Kasumi-1 (cell line): ENCODE measurements at places on chromosomes 4 and X.

DNA sequence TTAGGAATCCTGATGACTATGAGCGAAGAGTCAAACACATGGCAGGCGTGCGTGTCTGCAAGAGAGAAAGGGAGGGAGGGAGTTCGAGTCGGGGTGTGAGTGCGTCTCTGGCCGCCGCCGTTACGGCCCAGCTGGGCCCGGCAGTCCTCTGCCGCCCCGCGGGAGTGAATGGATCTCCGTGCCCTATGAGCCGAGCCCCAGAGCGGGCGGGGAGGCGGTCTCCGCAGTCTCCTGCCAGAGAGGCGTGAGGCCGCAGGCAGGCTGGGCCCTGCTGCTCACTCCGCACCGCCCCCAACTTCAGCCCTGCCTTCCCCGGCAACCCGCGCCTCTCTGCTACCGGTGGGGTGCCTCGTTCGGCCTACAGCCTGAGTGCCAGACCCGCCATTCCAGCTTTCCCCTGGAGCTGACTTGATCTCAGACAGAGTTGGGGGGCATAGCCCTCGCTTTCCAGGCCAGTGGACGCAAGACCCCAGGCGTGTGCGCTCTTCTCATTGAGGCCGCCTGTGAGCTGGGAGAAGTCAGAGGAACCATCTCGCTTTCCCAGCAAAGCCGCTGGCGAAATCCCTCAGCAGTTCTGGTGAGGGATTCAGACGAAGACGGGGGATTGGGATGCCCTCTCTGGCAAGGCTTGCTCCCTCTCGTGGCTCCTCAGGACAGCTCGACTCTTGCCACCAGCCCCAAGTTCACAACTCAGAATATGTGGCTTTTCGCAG is 1.4 kb downstream of the SLC16A2 start:
- peak; percentile 29 for DNase-seq

GRCh38 chr4:95546866-95547714 is 1.7 kb downstream of the UNC5C start:
- DNase-seq = no peak

GRCh38 chrX:15854080-15854655 is 445 bp downstream of the AP1S2 start:
- no peak for DNase-seq

GRCh38 chr4:27407616-27408015 is 547.0 kb downstream of the STIM2 start:
- no peak for DNase-seq

DNA sequence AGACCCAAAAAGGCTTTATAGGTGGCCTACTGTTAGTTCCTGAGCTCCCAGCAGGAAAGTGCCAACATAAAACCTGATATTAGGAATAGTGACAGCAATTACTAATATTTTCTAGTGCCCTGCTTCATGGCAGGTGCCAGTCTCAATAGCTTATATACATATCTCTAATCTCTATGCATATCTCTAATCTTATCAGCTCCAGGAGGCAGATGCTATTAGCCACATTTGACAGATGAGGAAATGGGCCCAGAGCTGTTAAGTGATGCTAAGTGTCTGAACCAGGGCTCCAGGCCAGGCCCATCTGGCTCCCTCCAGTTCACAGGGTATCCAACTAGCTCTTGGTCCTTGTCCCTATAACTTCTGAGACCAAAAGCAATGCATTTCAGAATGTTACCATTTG is 142.5 kb downstream of the CHIC2 start:
- DNase-seq = no peak

GRCh38 chr4:164410401-164410800 is 343.5 kb upstream of the SMIM31 start:
- DNase-seq = no peak

DNA sequence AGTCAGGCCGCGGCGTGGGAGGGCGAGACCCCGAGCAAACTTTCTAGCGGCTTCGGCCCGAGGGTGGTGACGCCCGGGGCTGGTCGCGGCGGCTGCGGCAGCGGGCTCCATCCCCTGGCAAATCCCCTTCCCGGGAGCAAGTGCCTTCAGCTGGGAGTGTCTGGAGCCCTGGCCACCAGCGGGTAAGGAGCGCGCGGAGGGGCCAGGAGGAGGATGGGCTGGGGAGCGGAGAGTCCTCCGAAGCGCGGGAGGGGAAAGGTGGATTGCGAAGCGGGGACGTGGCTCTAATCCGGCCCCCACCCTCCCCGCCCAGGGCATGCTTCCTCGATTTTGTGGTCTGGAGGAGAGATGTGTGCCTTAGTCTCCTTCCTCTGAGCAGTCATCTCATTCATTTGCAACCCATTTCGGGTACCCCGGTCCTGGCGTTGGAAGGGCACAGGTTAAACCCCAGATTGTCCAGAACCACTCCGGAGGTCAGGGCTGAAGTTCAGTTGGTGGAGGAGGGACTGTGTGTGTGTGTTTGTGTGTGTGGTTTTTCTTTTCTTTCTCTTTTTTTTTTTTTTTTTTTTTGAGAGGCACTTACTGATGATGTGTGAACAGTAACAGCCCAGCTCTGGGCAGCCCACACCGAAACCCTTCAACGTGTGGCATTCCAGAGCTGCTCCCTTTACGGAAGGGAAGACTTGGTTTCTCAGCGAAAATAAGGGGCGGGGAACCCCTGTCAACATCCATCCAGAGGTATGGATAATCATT is 516 bp downstream of the SGMS2 start:
- DNase-seq = peak; percentile 16

- no peak for DNase-seq
These were observed 19.7 kb downstream of the SHOX start for GRCh38 chrX:650324-650723.

DNA sequence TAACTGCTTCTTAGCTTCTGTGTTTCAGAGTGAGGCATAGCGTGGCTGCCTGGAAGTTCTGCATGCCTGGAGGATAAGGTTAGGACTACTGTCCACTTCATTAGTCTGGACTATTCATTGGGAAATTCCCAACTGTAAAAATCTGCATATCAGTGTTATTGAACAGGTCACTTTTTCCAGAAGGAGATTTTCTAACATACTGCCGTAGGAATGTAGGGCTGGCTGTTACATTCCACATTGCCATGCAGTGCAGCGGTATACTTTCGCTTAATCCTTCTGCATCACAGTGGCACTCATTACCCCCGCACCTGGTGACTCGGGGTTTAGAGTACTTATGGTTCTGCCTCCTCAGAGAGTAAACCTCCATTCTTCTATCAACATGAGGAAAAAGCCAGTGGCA is 104.6 kb downstream of the NPFFR2 start:
- DNase-seq = no peak

DNA sequence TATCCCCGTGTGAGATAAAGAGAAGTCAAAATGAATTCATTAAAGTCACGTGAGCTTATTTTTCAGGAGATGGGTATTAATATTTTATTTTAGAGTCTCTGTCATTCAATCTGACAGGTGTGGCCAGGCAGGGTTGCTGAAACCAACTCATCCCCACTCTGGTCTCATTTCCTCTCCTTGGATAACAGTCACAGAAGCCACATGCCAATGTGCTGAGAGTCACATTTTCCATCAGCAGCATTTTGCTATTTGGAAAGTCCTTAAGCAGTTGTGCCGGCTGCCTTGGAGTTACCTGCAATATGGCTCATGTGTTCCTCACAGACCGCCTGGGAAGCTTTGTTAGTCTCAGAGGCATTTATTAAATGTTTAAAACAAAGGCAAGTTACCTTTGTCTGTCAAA is 302.3 kb downstream of the DCHS2 start:
- DNase-seq = no peak

GRCh38 chrX:49238735-49239134 is 3.5 kb downstream of the CCDC22 start:
- DNase-seq = no peak

DNA sequence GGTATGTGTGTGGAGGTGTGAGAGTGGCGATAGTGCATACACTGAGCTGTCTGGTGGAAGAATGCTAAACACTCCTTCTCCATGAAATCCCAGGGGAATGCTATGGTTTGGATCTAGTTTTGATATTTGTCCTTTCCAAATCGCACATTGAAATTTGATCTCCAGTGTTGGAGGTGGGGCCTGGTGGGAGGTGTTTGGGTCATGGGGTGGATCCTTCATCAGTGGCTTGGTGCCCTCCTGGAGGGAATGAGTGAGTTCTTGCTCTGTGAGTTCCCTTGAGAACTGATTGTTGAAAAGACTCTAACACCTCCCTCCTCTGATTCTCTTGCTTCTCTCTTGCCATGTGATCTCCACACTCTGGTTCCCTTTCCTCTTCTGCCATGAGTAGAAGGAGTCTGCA is 114.1 kb upstream of the HHIP start:
- DNase-seq = no peak

GRCh38 chr4:1832690-1833089 is 23.3 kb downstream of the LETM1 start:
- DNase-seq = no peak

DNA sequence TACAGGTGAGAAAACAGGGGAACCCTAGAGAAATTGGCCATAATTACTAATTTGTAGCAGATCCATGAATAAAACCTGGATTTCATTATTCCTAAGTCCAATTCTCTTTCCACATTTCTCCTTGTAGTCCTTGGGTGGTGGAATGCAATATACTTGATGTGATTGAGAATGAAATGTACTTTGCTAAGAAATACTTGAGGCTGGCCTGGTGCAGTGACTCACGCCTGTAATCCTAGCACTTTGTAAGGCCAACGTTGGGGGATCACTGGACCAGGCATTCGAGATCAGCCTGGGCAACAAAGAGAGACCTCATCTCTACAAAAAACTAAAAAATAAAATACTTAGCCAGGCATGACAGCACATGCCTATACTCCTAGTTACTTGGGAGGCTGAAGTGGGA is 15.9 kb downstream of the TMEM184C start:
- no peak for DNase-seq

- no peak for DNase-seq
These were observed 50.3 kb downstream of the HMX1 start for GRCh38 chr4:8821151-8821950.

DNA sequence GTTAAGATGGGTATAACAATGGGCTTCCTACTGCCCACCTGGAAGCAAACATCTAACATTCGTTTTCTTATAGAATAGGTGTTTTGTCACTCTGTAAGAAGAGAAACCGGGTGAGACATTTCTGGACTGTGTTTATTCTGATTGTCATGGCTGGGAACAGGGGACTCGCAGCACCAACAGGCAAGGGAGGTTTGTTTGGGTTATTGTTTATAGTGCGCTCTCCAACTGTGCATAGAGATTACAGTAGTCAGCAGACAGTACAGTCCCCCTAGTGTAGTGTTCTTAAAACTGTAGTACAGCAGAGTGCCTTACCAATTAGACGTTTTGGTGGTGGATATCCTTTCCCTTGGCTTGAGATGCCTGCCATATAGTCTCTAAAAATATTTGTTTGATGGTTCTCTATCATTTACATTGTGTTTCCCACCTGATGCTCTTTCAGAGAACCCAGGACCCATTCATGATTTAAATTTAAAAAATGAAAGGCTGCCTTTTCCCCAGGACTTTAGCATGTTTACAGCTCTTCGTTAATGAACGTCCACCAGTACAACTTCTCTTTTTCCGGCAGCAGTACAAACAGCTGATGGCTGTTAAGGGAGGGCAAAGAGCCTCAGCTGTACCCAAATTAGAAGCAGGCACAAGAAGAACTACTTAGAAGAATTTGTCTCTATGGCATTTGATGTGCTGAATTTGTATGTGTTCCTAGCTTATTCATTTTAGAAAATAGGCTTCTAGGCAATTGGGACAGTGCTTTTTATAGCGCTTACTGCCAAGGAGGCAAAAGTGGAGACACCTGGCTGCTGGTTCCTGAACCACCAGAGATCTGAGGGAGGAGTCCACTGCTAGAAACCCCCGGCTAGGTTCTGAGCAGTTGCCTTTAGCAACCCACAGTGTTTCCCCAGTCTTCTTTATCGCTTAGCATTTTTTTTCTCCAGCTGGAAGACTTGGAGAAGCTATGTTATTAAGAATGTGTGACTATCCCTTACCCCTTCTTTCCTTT is 1.0 kb upstream of the RNF150 start:
- DNase-seq = peak; percentile 20

DNA sequence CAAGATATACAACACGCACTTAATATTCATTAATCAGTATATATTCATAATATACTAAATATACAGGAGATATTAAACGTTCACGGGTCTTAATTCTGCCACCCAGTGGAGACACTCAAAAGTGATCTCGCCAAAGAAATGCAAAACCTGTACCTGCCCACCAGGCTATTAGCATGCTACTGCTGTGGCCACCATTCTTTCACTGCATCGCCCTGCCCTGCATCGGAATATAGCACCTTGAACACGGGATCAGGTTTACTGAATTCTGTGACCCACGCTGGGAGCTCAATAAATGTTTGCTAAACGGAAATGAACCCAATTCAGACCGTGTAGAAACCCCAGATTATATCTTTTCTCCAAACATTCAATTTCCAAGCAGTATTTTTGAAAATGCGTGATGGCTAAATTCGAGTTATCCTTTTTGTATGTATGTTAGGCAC is 840 bp upstream of the CLCN3 start:
- peak; percentile 63 for DNase-seq

- no peak for DNase-seq
These were observed 339 bp downstream of the TBC1D9 start for GRCh38 chr4:140755774-140756318.

DNA sequence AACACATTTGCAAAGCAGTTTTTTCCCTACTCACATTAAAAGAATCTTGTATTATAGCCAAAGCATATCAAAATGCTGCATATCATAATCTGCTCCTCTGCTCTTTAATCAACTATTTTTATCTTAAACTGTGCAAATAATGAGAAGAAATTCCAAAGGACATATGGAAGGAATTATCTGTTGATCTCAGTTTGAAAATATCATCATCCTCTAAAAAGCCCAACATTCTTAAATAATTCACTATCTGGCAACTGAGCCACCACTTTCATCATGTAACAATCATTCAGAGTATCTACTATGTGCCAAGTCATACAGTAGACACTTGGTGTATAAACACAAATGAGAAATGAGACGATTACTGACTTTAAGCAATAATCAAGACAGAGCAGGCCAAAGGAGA is 63.0 kb downstream of the PRSS12 start:
- no peak for DNase-seq

DNA sequence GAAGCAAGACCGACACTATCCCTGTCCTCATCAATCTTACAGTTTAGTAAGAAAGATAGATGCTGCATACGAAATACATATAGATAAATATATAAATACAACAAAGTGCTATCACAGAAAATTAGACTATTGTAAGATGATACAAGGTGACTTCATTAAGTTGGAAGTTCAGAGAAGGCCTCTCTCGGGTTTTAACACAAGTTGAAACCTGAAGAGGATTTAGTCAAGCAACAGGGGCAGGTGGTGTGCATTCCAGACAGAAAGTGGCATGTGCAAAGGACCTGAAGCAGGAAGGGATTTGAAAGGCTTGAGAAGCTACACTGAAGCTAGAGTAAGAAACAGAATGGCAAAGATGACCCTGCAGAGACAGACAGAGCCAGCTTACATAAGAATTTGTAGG is 36.5 kb downstream of the USP46 start:
- DNase-seq = no peak

- no peak for DNase-seq
These were observed 150.5 kb downstream of the RAP1GDS1 start for GRCh38 chr4:98411731-98412130.

DNA sequence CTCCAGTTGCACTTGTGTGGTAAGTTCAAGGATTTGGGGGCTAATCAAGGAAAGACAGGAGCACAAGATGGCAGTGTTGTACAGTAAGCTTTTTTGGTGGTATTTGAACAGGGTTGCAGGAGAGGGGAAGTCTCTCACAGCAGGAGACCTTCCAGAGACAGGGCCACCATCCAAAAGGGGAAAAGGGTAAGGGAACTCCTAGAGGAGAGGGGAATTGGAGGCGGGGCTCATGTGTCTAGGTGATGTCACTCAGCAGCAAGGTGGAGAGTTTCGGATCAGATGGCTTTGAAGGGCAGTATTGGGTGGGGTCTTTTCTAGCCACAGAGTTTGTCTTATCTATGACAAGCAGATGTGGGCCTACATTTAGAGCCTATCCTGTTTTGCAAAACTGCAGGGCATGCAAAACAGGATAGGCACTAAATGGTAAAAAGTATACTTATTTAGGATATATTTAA is 13.4 kb upstream of the RNF175 start:
- DNase-seq = peak; percentile 58
